IMR-90 (cell line): ENCODE measurements at places on chromosomes 2 and 18.

- no peak for DNase-seq
These were observed 243.1 kb upstream of the SETBP1 start for GRCh38 chr18:44437603-44438002.

- DNase-seq, result peak; percentile 61
These were observed 61.2 kb downstream of the RALBP1 start for GRCh38 chr18:9536354-9537152.

- no peak for DNase-seq
These were observed 22.0 kb upstream of the PNO1 start for GRCh38 chr2:68135448-68136320.

GRCh38 chr18:22074282-22075070 lies 94.9 kb upstream of the GATA6 start:
- DNase-seq, result no peak
